ENCODE measurements at places on chromosomes 13 and 19.

DNA sequence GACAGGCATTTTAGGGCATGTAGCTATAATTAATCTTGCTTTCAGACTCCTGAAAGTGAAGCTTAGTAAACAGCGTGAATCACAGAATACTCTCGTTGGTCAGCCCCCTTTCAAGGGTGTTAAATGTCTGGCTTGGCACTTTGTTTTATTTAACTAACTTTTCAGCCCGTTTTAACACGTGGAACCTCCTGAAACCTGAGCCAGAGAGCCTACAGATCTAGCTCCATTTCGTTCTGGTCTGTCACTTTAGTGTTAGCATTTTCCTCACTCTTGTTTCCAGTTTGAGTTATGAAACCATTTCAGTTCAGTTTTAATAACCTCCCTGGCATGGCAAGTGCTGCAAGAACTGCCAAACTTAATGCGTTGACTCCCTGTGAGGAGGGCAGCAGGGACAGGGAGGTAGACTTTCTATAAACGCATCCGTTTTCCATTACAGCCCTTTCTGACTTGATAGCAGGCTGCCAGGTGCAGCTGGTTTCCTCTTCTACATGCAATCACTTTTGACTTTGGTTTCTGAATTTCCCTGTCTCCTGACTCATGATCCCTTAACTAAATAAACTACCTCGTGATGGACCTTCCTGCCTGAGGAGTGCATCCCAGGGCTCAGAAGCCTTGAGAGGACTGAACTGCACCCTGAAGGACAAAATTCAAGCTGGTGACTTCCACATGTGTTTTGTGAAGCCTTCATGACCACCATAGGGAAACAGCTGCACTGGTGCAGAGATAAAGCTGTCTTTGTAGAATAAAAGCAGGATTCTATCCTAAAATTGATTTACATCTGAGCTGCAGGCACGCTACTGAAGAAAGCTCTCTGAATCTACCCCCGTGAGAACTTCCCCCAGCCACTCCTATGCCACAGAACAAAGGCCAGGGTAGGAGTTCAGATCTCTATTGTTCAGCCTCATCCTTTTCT is 192.6 kb downstream of the DLEU7 start:
- no peak for DNase-seq

- no peak for DNase-seq
Observed at GRCh38 chr19:13058951-13059660, 43.6 kb downstream of the LYL1 start.

- no peak for DNase-seq
Observed at GRCh38 chr13:90615767-90616166, 731.7 kb upstream of the MIR17HG start.

DNA sequence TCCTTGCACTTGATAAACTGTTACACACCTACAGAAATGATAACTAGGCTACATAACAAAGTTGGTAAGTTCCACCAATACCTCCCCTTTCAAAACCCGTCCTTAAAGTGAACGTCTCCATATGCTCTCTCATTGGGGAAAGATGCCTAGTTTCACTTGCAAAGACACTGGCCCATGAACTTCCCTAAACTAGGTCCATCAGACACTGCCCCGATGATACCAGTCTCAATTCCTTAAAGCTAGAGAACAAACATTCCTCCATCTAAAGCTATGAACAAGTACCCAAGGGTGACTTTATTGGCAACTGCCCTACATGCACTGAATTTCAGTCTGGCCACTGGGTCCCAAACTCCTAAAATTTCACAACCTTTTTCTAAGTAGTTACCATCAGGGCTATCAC is 39.9 kb downstream of the FOXO1 start:
- DNase-seq, result no peak

DNA sequence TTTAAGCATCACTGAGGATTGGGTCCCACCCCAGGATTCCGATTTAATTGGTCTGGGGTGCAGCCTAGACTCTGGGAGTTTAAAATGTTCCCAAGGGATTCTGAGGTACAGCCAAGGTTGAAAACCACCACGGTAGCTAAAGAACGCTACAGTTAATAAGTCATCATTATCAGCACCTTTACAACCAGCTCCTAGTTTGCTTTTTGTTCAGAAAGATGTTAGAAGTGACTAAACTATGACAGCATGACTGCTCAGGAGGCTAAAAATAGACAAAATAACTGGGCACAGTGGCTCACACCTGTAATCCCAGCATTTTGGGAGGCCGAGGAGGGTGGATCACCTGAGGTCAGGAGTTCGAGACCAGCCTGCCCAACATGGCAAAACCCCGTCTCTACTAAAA is 11.7 kb upstream of the EPSTI1 start:
- no peak for DNase-seq

- DNase-seq, result no peak
Observed at GRCh38 chr13:43307921-43308433, 284.6 kb downstream of the DNAJC15 start.

DNA sequence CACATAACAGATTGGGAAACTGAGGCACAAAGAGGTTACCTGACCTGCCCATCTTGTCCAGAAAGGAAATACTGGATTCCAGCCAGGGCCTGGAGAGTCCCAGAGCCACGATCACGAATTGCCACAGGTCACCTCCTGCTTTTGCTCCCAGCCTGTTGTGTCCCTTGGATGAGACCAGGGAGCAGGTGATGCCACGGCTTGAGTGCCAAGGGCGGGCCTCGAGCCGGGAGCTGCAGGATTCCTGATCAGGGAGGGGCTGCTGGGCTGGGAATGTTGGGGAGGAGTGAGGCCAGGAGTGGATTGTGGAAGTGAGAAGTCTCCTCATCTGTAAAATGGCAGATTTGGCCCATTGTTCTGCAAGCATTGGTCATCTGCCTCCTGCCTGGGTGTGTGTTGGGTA is 29.4 kb downstream of the DNM2 start:
- DNase-seq, result no peak

GRCh38 chr13:36323951-36324566 is 22.1 kb downstream of the SPART start:
- DNase-seq, result no peak

- no peak for DNase-seq
Observed at GRCh38 chr13:32447894-32448623, 20.1 kb upstream of the N4BP2L1 start.

Measured in stimulated activated CD8-positive, alpha-beta memory T cell treated with anti-CD3 and anti-CD28 coated beads, Interleukin-15, amount 100 ng/mL, for 48 hours (primary cell).